ENCODE measurements at places on chromosomes 11 and 22. TPM values are rescaled to one million over a fixed set of nuclear protein-coding genes. Genes with fewer than 3 reads are reported as not detected.

GRCh38 chr11:76596652-76597051, 73.9 kb downstream of the LRRC32 start:
- no peak overlapping the region for H3K27ac ChIP-seq
- no peak overlapping the region for H3K4me3 ChIP-seq
- H3K36me3 ChIP-seq: no peaks in the 10 kb centered on the region
- DNase-seq: no peak
- H3K27me3 ChIP-seq: peaks cover 33% of the 10 kb centered on the region

DNA sequence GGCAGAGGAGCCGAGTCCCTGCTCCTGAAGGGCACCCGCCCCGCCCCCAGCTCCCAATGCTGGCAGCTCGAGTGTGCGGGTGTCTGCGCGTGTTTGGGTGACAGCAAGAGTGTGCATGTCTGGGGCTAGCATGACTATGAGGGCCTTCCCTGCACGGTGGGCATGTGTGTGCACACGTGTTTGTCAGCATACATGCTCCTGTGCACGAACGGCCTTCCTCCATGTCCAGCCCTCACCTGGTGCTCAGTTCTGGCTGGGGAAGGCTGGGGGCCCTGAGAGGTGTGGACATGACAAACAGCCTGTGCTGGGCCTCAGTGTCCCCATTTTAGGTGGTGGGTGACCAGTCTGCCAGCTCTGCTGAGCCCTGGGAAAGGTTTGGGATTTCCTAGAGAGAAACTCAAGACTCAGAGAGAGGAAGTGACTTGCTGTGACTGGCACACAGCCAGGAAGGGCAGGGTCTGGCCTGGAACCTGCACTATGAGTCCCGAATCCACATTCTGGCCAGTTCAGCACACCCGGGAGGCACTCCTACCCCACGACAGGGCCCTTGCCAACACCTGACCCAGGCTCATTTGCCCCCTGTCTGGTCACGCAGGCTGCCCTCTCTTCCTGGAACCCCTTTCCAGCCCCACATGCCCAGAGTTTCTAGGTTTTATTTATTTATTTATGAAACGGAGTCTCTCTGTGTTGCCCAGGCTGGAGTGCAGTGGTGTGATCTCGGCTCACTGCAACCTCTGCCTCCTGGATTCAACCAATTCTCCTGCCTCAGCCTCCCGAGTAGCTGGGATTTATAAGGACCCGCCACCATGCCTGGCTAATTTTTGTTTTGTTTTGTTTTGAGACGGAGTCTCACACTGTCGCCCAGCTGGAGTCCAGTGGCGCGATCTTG, 3.3 kb upstream of the SHISA8 start:
- no peak overlapping the region for H3K4me3 ChIP-seq
- H3K27me3 ChIP-seq: 0 out of 2 replicates have a peak, but pooled peaks cover 4% of the 10 kb centered on the region
- no peak for DNase-seq
- no peak overlapping the region for H3K27ac ChIP-seq

SCGB2A2 gene
- total RNA-seq: not detected

LINC01488 gene
- total RNA-seq: not detected

All from K562 (cell line).